Smooth muscle cell of the coronary artery (primary cell): ENCODE measurements at places on chromosomes 7 and 10. TPM values are rescaled to one million over a fixed set of nuclear protein-coding genes. Genes with fewer than 3 reads are reported as not detected.

The AVL9 gene
- 19.5 and 23.9 TPM in 2 replicates for total RNA-seq

The CHAT gene
- not detected in 2 replicates for total RNA-seq

The CPN1 gene
- not detected in 2 replicates for total RNA-seq

The RAPGEF5 gene
- 1.7 and 1.9 TPM in 2 replicates for total RNA-seq

The COL26A1 gene
- total RNA-seq = 0.08 TPM in 1 of 2 replicates, not detected in the other
